ENCODE measurements at places on chromosomes 3 and 15.

DNA sequence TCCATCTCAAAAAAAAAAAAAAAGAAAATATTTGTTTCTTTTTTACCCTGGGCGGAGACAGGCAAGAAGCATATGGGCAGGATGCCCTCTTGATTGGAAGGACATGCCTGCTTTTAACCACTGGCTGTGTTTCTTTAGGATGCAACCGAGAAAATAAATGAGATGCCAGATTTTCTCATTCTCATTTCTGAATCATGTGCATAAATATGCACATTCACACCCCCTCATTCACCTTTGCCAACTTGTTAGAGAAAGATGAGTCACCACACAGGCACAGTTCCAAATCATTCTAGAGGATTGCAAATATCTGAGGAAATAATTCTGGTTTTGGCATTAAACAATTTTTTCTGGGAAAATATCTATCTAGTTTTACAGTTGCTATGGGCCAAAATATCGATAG lies 3.3 kb downstream of the LIPH start:
- DNase-seq = no peak

DNA sequence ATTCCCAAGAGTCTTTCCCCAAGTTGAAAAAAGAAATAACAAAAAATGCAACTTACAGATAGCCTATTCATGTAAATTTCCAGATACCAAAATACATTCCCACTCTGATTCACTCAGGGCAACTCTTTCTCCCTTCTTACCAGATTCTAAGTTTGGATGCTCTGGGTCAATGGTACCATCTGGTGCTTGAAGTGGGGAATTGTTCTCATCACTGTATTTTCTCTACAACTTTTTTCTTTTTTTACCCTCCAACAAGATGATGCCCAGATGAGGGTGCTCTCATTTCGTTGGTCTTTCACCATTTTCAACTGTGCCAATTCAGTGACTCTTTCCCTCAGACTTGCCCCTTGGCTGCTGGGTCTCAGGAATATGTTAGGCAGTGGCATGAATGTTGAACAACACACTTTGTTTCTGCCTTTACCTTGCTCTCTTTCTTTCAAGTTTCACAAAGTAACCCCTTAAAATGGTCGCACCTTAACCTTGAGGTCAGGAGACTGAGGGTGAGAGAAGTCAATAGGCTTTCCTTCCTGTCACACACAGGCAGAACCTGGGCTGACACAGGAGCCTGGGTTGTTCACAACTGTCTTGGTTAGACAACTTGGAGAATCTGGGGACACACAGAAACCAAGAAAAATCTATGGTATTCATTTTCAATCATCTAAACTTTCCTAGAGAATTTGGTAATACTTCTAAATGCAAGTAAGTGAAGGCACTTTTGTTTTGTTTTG lies 330.7 kb upstream of the SLCO3A1 start:
- no peak for DNase-seq

DNA sequence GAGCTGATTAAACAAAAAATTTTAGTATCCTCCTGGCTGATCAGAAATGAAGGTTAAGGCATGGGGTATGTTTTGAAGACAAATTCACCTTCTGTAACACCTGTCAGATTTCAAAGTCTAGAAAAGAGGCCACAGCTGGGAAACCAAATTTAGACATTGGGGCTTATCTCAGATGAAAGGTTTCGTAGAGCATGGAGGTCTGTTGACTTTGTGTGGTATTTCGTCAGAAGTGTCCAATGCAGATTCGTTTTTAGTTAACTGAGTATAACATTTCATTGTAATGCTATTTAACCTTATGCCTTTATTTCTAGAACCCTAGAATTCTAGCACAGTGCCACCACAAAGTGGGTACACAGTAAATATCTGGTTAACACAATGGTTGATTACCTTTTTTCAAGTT lies 61.7 kb downstream of the FNDC3B start:
- DNase-seq = no peak

- no peak for DNase-seq
Measured at GRCh38 chr3:14175383-14176037, 2.9 kb downstream of the XPC start.

- DNase-seq = no peak
Measured at GRCh38 chr3:48563382-48563918, at the start of gene UCN2. Gene UCN2, minus strand, starts transcription at chr3:48563781. Its CDS starts 657 bp downstream, at chr3:48563124.

- DNase-seq = no peak
Measured at GRCh38 chr15:27864086-27864485, 235.0 kb downstream of the OCA2 start.

GRCh38 chr3:100225883-100226282 lies 34.9 kb upstream of the TBC1D23 start:
- DNase-seq = no peak

DNA sequence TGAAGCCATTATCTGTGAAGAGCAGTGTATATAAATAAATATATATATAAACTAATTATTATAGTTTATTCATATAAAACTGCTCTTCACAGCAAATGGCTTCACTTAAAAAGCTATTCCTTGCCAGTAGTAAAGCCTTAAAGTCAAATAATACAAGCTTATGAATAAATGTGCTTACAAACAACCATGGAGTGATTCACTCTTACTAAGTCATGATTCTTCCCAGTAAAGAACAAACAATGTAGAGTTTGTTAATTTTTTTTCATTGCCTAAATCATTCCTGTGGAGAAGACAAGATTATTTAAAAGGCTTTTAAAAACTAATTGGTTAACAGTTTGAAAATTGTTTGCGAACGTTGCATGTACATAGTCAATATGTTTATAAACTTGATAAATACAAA lies 140.7 kb downstream of the PLCH1 start:
- DNase-seq = no peak

DNA sequence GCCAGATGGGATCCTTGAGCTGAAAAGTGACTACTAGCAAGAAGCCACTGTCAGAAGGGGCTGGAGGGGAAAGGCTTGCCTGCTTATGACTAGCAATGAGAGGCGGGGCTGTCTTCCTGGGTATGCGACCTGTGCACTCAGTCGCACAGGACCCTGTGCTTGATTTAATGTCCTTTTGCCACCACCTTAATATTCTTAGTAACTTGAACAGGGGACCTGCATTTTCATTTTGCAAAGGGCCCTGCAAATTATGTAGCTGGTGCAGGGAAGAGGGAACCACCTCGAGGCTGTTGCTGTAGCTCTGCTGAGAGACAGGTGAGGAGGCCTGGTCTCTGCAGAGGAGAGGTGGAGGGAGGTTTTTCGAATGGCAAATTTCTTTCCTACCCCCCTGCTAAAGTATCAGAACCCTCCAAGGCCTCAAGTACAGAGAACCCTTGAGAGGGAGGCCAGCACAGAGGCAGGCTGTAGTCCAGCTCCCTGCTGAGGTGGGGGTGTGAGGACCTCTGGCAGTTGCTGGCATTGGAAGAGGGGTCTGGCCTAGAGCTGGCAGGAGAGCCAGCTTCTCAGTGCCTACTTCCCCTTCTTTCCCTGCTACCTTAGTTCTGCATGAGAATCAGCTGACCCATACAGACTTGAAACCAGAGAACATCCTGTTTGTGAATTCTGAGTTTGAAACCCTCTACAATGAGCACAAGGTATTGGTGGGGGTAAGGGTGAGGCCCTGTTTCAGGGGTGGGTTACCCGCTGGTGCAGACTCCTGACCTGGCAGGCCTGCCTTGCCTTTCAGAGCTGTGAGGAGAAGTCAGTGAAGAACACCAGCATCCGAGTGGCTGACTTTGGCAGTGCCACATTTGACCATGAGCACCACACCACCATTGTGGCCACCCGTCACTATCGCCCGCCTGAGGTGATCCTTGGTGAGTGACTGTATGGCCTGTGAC lies 11.4 kb downstream of the CLK3 start:
- DNase-seq = no peak

GRCh38 chr15:58311556-58311955 lies 120.2 kb upstream of the LIPC start:
- no peak for DNase-seq

DNA sequence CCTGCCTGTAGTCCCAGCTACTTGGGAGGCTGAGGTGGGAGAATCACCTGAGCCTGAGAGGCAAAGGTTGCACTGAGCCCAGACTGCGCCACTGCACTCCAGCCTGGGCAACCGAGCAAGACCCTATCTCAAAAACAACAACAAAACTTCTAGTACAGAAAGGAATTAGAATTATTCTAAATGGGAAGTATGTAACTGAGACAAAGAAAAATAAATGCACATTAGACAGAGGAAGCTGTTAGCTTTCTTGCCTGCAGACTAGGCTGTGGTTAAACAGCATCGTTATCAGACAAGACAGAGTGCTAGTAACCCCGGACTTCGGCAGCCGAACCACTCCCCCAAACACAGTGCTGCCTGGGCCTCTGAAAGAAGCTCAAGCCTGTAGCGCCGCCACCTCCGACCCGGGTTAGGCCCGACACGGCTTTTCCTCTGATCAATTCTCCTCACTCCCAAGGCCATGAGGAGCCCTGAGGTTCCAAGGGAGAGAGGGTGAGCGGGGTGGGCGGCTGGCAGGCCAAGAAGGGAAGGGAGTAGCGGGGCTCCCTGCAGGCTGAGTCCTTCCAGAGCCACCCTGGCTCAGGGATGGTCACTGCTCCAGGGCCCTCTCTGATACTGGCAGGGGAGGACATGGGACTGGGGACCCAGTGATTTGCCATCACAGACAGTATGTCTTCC lies 44.8 kb upstream of the MUC4 start:
- DNase-seq = no peak

- DNase-seq = no peak
Measured at GRCh38 chr15:28219116-28219515, 102.9 kb downstream of the HERC2 start.

GRCh38 chr3:183008303-183008702 lies 28.0 kb upstream of the DCUN1D1 start:
- DNase-seq = no peak

- DNase-seq = no peak
Measured at GRCh38 chr3:15538345-15538744, 16.8 kb upstream of the COLQ start.

DNA sequence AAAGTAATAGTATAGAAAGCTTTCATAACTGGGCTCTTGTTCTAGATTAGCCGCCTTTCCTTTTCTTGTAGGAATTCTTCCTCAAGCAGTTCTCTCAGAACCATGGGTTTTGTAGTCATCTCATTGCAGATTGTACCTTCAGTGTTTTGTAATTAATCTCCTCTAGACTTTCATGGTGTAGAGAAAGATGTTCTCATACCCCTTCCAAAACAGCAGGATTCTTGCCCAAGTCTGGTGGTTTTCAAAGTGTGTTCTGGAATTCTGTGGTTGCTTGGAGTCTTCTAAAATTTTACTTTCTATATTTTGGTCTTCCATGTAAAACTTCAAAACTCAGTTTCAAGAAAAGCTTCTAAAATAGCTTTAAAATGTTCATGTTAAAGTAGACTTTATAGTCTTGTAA lies 293.8 kb downstream of the PTPRG start:
- no peak for DNase-seq

DNA sequence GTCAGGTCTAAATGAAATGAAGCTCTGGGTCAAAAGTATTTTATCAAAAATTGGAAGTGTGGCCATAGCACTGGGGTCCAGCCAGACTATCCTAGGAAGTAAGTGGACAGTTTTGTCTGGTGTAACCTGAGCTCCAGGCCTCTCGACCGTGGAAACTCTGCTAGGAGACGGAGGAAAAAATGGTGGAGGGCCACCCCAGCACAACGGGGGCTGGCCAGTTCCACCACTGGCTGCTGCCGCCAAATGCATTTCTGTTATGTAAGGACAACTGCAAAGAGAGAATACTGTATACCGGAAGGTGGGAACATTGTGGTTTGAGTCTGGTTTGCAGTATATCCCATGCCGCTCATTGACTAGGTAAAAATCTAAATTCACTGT lies 235.7 kb downstream of the GREM1 start:
- no peak for DNase-seq

- no peak for DNase-seq
Measured at GRCh38 chr3:169354774-169355501, 308.6 kb downstream of the MECOM start.

DNA sequence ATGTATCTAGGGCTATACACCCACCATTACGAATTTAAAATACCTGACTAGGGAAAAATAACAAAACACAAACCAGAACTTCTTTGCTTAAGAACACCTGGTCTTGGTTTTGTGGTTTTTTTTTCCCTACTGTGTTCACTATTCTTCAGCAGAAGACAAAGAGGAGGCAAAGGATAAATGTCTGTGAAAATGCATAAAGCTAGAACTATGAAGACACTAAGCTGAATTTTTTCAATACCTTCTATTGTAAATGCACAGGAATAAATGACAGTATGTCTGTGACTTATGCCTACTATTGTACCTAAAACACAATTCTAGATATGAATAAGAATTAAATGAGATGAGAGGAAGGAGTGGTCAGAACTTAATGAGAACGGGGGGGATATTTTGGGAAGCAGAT lies 86.9 kb downstream of the TBL1XR1 start:
- DNase-seq = no peak

DNA sequence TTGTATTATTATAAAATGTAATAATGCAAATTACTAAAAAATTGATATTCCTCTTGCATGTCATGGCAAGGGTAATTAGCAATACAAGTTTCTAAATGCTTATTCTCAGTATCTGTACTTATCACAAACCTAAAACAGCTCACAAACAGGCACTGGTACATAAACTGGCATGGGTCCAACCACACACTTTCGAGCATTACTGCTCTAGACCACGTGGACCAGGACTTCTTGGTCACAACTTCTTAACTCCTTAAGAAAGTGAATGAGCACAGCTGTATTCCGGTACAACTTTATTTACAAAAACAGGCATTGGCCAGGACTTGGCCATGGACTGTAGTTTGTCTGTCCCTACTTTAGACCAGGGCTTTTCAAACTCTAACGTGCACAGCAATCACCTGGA lies 173.3 kb downstream of the SUCLG2 start:
- no peak for DNase-seq
